ENCODE measurements at places on chromosomes 2 and 18.

DNA sequence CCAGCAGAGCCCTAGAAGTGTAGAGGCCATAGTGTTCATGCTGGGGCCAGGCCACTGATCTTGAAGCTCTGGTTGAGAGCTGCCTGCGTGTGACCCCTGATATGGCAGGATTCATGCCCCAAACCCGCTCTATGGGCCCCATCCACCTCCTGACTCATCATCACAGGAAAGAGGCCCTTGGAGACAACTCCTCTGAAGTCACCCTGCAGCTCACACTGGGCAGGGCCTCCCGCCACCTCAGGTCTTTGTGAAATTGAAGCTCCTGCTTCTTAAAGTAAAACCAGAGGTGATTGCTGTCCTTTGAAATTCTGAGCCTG, 12.0 kb upstream of the TUBB6 start:
- DNase-seq, result no peak

DNA sequence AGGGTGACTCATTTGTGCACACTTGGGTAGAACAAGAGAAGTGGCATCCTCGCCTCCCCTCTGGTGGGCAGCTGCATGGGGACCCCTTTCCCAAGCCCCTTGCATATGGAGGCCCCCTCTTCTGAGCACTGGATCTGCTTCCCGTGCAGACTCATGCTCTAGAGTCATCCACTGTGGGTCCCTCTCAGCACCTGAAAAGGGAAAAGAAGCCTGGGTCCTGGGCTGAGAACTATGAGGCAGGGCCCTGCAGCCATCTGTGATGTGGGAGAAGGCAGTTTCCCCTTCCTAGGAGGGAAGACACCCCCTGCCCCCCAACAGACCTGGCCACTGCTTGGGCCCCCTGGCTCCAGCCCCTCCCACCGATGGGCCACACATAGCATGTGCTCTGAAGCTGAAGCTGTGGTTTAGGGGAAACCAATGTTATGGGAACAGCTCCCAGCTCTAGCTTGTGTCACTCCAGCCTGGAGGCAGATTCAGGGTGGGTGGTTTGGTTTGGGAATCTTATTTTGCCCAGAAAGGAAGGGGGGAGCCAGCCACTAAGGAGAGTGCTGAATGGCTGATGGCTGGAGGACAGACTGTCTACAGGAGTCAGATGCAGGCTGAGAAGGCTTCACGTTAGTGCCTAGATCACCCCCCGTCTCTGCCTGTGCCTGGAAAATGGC, 172.8 kb downstream of the GLI2 start:
- no peak for DNase-seq

DNA sequence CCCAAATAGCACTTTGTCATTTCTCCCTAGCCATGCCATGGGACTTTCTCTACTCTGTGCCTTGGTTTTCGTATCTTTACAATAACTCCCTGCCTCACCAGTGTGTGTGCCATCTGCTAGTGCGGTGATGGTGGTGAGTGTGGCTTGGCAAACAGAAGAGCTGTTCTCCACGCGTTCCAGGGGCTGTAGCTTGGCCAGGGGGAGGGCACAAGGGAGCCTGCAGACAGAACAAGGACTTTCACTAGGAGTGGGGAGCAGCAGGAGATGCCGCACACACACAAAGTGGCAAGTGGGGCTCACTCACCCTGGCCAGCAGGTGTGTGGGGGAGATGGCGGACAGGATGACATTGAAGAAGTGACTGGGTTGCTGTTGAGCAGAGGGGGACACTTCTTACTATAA, 196.9 kb downstream of the HAUS1 start:
- no peak for DNase-seq

- no peak for DNase-seq
Measured at GRCh38 chr2:121925466-121925865, 170.0 kb downstream of the TSN start.

DNA sequence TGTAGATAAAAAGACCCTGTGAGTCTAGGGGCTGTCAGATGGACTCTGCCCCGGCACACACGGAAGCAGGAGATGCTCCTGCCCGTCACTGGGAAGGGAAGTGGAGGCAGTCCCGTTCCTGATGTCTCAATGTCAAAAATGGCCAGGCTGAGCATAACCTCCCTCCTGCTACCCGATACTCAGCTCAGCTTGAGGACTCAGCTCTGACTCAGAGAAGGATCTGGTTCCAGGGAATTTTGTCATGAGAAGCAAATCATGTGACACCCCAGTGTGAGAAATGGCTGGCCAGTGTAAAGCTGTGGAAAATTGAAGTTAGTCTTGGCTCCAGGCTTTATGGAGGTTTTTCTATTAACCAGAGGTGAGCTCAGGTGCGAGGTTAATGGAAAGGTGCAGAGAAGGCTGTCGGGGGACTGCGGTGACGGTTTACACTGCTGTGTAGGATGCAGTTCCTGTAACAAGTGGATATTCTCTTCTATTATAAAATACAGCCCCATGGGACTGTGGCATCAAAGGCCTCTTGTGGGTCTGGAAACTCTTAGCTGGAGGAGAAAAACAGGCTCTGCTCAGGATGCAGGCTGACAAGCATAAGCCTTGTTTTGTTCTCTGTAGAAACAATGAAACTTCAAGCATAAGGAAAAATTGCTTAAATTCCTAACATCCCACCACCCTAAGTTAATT, 24.7 kb upstream of the AGAP1 start:
- no peak for DNase-seq

GRCh38 chr2:139798391-139798790, 1018.2 kb upstream of the NXPH2 start:
- DNase-seq, result no peak

DNA sequence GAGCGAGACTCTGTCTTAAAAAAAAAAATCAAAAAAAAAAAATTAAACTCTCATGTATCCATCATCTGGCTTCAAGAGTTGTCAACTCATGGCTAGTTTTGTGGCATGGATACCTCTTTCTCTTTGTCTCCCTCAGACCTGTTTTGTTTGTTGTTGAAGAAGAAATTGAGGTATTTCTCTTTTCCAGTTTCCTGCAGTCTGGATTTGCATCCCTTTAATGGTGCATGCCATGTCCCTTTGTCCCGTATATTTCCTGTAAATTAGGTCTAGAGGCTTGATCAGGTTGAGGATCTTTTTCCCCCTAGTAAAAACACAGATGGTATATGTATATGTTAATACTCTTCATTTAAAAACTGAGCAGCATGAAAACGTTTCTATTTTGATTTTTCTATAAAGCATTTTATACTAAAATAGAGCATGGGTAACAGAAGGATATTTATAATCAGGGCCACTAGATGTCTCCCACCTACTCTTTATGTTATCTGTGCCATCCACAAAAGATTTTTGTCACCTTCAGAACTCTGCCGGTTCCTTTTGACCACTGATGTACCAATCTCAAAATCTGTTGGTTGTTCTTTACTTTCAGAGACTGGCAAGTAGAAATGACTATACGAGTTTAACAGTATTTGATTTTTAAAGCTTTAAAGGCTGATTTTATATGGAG, 80.1 kb downstream of the GALNT1 start:
- DNase-seq, result no peak

- peak; percentile 25 for DNase-seq
Measured at GRCh38 chr2:176130147-176130956, 847 bp downstream of the HOXD8 start.

GRCh38 chr18:69401972-69402532, 1.4 kb downstream of the DOK6 start:
- no peak for DNase-seq

DNA sequence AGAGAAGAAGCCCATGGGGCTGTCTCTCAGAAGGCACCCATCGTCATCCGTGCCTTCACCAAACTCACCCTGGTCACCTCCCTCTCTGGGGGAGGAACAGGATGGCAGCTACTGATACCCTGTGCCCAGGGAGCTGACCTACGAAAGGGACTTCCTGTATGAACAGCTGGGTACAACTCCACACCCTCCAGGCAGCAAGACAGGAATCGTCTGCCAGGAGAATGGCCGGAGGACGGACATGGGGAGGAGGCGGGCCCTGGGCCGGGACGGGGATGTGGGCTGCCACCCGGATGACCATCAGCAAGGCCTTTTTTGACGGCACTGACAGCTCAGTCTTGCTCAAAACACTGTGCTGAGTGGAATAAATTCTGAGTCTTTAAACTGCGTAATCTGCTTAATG, 243.6 kb downstream of the HDAC4 start:
- DNase-seq, result no peak

DNA sequence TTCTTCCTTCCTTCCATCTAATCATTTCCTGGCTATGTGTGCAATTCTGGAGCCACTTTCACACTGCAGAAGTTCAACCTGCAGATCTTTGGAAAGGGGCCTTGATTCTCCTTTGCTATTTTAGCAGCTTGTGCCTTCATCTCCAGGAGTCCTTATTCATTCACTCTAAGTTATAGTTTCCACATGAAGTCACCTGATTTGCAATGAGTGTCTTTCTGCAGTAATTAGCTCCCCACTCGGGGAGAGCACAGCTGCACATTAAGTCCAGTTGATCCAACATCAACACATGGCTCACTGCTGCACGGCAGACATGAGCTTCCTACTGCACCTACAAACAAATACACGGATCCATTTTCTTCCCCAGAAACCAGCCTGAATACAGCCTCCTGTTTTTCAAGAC, 323.1 kb upstream of the TNP1 start:
- DNase-seq, result no peak

GRCh38 chr2:203280428-203281064, 41.7 kb downstream of the CYP20A1 start:
- DNase-seq, result no peak

- DNase-seq, result no peak
Measured at GRCh38 chr2:237616734-237617586, 10.4 kb upstream of the LRRFIP1 start.

- DNase-seq, result no peak
Measured at GRCh38 chr2:132268977-132269523, 107.3 kb upstream of the ANKRD30BL start.

- DNase-seq, result no peak
Measured at GRCh38 chr2:239103125-239104098, 255.5 kb downstream of the TWIST2 start.

DNA sequence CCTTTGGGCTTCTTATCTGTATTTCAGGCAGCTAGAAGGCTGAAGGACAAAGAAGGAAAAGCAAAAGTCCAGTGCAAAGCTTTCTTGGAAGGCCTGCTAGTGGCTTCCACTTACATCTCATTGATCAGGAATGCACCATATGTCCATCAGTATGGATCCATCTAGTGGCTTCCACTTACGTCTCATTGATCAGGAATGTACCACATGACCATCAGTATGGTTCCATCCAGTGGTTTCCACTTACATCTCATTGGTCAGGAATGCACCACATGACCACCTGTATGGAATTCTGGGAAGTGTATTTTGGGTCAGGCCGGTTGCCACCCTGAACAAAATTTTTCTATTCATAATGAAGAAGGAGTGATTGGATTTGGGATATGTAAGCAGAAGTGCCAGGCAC, 70.6 kb downstream of the LYPD6 start:
- DNase-seq, result no peak

DNA sequence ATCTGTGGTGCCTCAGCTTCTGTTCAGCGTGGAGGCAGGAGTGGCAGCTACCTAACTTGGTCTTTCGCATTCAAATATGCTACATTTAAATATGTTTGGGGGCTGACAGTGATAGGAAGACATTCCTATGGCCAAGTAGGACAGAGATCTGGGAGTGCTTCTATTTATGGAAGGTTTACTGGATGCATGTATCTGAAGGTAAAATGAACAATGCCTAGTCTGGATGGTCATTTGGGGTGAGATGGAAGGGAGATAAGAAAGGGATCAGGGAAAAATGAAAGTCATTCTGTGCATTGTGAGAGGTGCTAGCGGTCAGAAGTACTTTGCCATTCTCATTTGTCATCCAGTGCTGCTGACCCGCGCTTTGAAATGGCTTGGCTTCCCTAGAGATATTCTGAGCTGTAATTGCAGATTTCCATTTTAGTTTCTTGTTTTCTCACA, 300.9 kb upstream of the FBXO11 start:
- no peak for DNase-seq

DNA sequence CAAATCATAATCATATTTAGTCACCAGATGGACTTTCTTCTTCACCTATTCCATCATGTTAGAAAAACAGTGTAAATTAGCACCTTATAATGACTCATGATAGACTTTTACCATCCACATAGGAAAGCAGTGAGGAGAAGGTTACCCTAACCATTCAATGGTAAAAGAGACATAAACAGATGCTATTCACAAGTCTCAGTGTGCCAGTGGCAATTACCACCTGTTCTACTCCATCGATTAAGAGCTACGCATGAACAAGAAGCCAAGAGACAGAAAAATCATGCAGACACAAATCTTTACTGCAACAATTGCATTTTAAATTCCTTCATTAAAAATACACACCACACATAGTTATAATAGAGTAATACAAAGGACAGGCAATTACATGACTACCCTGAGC, 106.7 kb upstream of the CHAC2 start:
- no peak for DNase-seq

DNA sequence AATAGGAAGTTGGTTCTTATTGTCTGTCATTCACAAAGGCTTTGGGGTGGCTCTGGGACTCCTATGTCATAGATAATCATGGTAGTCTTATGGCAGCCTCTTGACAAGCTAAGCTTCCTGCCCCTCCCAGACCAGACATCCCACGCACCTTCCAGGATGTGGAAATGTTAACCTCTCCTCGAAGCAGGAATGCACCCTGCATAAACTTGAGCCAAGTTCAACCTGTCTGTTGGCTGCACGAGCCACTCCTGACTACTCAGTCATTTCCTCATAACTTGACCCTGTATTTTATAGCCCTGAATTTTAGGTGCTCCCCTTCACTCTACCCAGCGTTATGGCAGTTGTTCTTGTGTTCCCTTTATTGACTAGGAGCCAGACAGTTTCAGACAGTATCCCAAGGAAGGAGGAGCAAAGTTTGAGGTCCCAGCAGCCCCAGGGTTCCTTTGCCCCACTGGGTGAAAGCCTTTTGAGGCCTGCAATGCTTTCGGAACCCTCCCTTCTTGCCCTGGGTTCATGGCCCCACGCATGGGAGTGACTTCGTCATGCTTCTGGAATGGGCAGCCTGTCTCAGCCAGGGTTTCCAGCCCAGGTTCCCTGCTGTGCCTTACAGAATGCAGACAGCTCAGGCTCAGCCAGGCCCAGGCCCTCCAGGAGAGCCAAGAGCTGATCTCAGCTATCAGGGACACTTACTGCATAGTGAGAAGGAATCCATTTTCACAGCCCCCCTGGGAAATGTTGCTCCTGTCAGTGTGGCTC, 15.6 kb upstream of the INO80C start:
- no peak for DNase-seq

DNA sequence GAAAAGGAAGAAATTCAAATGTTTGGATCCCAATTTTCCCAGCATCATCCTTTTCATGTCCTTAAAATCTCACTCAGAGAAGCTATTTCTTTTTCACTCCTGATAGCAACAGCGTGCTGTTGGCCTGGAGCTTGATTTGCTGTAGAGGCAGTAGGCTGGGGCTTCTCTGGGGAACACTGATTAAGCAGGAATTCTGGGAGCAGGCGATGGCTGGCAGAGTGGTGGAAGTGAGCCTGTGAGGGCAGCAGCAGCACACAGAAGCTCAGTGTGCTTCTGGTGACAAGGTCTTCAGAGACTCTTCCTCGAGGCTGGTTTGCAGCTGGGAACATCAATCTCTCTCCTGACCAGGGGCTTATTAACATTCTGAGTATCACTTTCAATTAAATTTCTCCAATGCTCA, 284.6 kb downstream of the DPP10 start:
- DNase-seq, result no peak

GRCh38 chr2:119531292-119531691, 7.0 kb upstream of the SCTR start:
- DNase-seq, result no peak
